Common myeloid progenitor, CD34-positive (primary cell): ENCODE measurements at places on chromosomes 3 and 15.
A peak's percentile ranks its signal among the peaks of the same experiment; 100 is the strongest.

DNA sequence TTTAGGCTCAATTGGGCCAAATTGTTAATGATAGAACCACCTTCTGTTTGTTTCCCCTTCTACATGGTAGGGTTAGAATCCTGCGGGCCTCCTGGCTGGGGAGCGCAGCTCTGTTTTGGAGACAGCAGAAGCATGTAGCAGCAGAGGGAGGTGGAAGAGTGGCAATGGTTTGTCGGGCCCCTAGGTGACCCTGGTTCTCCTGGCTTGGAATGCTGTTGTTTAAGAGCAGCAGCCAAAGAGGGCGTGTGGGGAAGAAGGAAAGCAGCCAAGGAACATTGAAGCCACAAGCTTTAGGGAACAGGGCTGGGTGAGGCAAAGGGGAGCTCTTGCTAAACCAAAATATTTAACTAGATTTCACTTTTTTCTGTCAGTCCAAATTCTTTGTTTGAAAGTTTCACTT lies 213.7 kb upstream of the NR2E3 start:
- no peak for DNase-seq

GRCh38 chr3:123357275-123357674 lies 91.6 kb downstream of the ADCY5 start:
- DNase-seq = no peak

DNA sequence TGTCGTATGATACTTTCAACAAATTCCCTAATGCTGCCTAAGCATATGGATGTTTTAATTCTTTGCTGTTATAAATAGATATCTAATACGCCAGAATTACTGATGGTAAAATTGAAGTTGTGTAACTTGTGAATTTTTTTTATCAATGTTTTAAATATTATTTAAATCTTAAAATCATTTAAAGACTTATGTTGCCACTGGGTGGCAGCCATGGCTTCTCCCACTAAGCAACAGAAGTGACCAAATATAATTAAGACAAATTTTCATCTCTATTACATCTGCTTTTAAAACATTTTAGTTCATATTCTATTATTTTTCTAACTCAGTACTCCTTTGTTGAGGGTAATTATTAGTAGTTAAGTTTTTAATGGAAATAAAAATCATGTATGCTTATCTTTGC lies 8.1 kb upstream of the IL20RB start:
- DNase-seq = peak; percentile 52

GRCh38 chr3:148582126-148582525 lies 115.6 kb upstream of the AGTR1 start:
- DNase-seq = no peak

- no peak for DNase-seq
These were observed 62.1 kb downstream of the LHFPL4 start for GRCh38 chr3:9491506-9491905.

DNA sequence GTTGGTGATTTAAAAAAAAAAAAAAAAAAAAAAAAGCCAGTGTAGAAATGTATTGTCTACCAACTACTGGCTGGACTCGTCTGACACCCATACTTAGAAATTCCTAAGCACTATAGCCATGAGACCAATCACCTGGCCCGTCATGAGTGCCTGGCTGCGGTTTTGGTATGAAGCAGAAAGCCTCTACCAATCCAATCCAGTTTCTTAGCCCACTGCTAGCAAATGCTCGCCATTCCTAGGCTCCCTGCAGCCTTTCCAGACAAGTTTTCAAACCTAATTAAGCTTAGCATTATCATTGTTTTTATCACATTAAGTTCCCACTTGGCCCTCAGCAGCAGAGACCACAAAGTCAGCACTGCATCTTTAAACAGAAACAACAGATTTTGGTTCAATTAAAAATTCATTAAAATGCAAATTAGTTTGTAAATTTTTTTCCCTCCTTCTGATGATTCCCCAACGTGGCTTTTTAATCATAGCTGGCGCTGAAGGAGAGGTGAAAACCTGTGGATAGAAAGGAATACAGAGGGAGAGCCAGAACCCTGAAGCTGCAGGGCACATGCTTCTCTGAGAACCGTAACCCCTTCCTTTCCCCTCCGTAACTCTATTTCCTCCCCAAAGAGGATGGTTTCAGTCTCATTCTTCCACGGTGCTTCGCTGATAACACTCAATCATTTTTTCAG lies 32.2 kb upstream of the ST8SIA2 start:
- no peak for DNase-seq

GRCh38 chr3:73556520-73557372 lies 68.0 kb downstream of the PDZRN3 start:
- DNase-seq = no peak

- peak; percentile 43 for DNase-seq
These were observed 77.4 kb downstream of the FLNB start for GRCh38 chr3:58085616-58086015.

DNA sequence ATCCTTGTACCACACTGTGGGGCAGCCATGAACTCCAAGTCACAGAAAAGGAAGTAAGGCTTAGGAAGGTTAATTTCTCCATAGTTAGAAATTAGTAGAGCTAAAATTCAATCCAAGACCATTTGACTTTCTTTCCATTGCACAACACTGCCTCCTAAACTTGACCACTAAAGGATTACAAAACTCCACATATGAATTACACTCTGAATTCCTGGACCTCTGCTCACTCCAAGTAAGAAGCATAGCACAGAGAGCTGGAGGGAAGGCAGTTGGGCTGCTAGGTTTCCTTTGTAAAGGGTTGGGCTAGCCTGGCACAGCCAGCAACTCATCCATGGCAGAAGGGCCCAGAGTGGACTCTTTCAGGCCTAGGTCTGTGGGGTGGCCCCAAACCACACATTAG lies 134.4 kb downstream of the MYLK start:
- DNase-seq = no peak

- peak; percentile 51 for DNase-seq
These were observed 70.8 kb downstream of the TMCC1 start for GRCh38 chr3:129822679-129823078.

DNA sequence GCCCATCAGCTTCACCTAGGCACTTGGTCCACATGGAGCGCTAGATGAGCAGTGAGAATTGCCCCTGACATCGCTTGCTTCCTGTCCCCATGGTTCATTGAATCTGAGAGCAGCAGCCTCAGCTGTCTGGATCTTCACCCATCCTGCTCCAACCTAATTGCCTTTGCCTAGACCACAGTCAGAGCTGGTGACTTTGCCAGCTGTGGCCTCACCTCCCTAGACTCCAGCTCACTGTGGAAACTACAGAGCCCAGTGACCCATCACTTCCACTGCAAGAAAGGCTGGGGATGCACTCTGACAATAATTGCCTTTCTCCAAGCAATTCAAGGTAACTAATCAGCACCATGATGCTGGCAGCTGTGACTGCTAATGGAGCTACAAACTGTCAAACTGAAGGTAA lies 30.6 kb upstream of the SLC6A1 start:
- DNase-seq = no peak
